Glomerular endothelial cell (primary cell): ENCODE measurements at places on chromosomes 2 and 18. TPM values are rescaled to one million over a fixed set of nuclear protein-coding genes. Genes with fewer than 3 reads are reported as not detected.

- no peak for DNase-seq
Measured at GRCh38 chr18:22564036-22564435, 146.3 kb upstream of the CTAGE1 start.

DNA sequence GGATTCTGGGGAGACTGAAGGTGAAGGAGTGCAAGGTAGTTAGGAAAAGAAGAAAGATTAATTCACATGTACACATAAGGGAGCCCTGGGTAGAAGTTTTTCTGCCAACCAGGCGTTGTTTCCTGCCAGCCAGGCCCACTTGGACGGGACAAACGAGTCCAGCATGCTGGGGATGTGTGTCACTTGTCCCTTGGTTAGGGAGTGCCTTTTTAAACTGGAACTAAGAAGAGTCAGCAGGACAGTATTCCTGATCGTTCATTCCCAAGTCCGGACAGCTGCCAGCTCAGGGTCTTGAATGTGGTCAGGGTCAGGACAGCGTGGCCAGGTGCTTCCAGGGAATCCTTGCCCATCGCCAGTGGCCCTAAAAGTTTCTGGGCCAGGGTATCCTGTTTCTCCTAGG lies 43.2 kb downstream of the POMC start:
- DNase-seq, result no peak

TCF23 gene
- not detected in 2 replicates for total RNA-seq

DNA sequence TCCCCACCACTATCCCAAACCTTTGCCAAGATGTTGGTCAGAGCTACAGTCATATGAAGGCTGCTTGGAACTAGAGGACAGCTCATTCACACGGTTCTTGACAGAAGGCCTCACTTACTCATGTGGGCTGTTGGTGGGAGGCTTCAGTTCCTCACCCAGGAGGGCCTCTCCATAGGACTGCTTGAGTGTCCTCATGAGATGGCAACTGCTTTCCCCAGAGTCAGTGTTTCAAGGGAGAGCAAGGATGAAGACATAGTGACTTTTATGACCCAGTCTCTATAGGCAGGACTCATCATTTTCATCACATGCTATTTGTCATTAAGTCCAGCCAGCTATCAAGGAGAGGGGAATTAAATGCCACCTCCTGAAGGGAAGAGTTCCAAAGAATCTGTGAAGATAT lies 33.4 kb upstream of the OLA1 start:
- DNase-seq, result no peak

GRCh38 chr2:69945441-69945840 lies 16.0 kb downstream of the ASPRV1 start:
- no peak for DNase-seq

DNA sequence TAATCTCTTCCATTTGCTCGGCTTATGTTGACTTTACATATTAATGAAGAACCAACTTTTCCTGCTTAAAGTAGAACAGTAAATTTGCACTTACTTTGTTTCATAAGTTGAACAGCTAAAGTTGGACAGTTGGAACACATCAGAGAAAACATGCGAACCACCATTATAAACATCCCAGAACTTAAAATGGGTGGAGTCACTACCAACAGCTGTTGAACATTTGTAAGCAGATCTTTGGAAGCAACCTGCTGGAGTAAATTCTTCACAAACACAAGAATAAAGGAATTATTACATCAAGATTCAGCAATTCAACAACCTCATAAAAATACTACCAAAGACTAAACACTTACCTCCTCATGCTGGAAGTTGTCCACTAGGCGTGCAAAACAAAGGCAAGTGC lies 96.4 kb upstream of the DNER start:
- no peak for DNase-seq

SLC5A6 gene
- 19.0 and 24.6 TPM in 2 replicates for total RNA-seq

DNA sequence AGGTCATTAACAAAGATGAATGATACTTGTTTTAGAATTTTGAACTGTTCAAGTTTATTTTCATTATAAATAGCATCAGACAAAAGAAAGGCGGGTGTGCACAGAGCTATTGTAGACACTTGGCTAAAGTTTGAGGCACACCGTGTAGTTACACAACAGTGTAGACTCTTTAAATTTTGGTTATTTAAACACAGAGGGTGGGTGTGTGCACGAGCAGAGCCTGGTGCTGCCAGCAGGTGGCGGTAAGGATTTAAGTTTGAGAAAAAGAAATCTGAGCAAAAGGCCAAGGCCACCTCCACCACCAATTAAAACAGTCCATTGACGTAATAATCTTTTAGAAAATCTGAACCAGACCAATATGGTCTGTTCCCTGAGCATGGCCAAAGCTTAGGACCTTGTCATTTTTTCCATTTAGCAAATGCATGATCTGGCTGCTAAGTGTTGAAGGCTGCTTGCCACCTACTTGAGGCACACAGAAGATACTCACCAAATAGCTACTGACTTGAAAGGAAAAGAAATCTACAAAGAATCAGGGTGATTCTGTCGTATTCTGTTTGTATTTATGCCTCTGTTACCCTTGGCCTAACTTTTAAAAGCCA lies 14.3 kb downstream of the COPS7B start:
- DNase-seq, result no peak

CNRIP1 gene
- total RNA-seq, result 44.5 and 50.6 TPM in 2 replicates

DNA sequence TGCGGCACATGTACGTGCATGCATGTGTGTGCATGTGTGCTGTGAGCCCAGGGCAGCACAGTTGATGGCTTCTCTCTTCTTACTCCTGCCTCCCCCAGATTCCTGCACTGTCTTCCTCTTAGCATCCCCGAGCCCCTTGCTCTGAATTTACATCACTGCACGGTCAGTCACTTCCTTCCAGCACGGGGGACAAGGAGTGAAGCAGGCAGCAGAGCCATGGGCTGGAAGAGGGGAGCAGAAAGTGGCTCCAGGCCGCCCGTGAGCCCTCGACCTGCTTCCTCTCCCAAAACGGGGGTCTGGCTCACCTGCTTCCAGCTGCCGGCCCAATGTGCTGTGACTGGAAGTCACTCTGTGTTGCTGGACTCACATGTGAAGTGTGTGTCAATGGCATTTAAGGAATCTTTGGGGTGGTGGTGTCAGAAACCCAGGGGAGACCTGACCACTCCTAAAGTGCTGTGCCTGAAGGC lies 106.1 kb downstream of the FAM210A start:
- no peak for DNase-seq

- no peak for DNase-seq
Measured at GRCh38 chr2:10326707-10327594, 24.2 kb downstream of the HPCAL1 start.

SPATA3 gene
- not detected in 2 replicates for total RNA-seq

C2orf66 gene
- total RNA-seq, result 0.39 and 1.1 TPM in 2 replicates
